Esophagus squamous epithelium (tissue), 5 donors: ENCODE measurements at places on chromosomes 7 and 10.

GRCh38 chr7:142897691-142898090 is 12.1 kb upstream of the TRPV6 start:
- no peak for DNase-seq

DNA sequence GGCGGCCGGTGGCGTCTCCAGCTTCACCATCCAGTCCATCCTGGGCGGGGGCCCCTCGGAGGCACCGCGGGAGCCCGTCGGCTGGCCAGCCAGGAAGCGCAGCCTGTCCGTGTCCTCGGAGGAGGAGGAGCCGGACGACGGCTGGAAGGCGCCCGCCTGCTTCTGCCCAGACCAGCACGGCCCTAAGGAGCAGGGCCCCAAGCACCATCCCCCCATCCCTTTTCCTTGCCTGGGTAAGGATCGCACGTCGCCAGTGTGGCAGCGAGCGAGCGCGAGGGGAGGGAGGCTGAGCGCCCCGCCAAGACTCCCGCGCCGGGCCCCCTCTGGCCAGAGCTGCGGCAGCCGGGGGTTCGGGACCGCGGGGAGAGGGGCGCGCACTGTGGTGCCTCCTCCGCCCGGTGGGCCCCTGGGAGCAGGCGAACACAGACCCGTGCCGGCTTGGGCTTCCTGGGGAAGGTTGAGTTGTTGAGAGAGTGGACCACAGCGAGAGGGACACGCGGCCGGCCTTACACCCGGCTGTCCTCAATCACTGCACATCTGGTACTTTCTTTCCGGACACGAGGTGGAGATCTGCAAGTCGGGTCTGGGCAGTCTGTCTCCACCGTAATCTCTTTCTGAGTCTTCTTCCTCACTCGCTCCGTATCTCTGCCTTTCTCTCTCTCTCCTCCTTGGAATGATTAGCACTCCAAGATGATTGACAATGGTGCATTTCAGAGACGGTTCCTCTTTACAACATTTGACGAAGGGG is 652 bp downstream of the HMX2 start:
- DNase-seq = no peak

GRCh38 chr10:78435484-78436221 is 402.0 kb downstream of the RPS24 start:
- no peak for DNase-seq

- no peak for DNase-seq
Observed at GRCh38 chr7:39603924-39604323, 19.4 kb upstream of the RALA start.

DNA sequence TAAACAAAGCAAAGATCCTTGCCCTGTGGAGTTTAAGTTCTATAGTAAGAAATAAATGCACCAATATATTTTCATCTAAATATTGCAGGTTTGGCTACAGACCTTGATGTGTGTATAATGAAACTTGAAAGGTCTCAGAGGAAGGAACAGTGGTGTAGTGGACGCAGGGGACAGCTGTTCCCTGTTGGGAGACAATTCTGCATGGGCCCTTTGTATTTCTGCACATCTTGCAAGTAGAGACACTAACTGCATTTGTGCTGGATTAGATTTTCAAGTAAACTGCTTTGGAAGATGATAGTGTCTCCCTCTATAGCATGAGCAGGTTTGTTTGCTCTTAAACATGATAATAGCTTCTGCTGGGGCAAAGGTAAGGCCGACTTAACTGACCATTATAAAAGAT is 57.5 kb upstream of the FAM133B start:
- DNase-seq = no peak

DNA sequence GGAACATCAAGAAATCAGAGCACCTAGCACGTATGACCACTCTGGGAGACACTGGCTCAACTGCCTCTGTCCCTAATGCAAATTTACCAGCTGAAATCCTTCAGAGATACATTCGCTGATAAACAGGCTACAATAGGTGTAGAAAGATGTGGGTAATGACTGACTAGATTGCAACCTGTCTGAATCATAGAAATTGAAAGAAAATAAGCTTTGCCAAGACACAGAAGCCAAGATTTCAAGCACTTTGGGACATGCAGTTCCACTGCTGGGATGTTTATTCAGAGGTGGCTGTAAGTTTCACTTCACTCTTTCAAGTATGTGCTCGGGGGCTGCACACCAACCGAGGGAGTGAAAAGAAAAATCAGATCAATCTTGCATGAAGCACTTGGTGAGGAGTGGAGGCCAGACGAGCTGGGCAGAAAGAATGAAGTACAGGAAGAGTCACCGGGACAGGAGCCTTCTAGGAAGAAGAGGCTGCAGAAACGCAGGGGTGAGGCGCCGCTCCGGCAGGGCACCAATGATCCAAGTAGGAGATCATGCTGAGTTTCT is 276.7 kb downstream of the PARD3 start:
- no peak for DNase-seq

DNA sequence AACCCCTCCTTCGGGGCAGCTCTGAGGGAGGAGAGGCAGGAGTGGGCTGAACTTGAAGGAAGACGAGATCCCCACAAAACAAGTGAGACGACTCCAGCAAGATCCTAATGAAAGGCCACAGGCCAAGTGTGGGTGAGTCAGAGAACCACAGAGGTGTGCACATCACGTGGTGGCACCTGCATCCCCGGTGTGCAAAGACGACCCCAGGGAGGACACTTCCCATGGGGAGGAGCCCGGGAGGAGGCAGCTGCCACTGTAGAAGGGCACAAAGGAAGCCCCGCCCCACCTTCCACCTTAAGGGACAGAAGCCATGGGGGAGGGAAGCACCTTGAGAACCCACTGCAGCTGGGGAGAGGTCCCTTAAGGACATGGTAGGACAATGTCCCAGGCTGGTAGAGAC is 45.7 kb downstream of the ESYT2 start:
- DNase-seq = no peak

DNA sequence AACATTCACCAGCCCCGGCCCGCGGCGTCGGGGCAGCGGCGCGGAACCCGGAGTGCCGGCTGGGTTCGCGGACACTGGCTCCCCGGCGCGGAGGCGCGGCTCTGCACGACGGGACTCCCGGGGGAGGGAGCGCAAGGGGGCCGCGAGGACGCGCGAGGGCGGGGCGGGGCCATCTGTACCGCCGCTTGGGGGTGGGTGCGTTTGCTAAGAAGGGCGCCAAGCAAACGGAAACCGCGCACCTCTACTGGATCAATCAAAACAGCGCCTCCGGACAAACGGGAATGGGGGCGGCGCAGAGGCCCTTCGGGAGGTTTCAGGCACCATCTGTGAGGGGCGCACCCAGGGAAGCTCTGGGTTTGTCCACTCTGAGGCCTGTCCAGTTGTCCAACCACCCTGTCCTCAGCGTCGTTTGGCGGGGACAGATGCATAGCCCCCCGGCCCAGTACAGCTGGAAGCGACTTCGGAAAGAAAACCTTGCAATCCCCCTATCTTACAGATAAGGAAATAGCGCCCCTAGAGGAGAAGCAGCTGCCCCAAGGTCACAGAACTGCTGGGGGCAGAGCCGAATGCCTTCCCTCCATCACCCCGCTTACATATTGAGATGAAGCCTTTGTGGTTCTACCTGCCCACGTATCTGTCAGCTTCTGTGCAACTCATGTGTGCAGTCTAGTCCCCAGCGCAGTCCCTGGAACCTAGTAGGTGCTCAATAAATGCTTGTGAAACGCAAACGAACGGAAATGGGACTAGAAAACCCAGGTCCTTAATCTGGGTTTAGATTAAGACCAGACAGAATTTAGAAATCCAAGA is 10.7 kb upstream of the SLIT1 start:
- DNase-seq = no peak

- DNase-seq = no peak
Observed at GRCh38 chr7:144670218-144670617, 165.6 kb downstream of the TPK1 start.

GRCh38 chr7:68200051-68200670 is 1203.5 kb downstream of the TYW1 start:
- no peak for DNase-seq

DNA sequence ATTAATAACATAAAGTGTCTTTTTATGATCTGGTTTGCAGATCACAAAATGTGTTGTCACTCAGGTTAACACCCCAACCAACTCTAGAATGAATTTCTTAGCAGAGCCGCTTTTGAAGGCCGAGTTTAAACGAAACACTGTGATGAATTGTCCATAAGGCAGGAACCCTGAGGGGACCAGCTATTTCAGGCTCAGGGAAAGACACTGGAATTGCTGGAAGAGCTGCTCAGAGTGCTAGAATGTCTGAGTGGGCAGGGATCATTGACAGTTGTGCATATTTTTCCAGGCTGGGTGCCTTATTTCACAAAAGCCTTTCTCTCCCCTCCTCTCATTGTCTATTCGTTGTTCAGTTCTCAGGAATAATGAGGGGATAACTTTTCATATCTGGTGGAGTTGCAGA is 68.7 kb upstream of the PRKG1 start:
- DNase-seq = no peak

DNA sequence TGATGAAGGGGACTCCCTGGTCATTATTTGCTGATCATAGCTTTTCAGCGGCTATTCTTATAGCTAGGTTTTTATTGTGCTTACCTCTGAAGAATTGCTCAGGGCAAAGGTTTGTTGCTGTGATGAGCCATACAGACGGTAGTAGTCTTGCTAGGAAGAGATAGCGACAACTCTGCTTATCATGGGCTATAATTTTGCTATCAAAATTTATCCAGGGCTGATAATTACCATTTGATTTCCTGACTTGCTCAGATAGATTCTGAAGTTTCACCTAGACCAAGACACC is 103.9 kb downstream of the CFAP58 start:
- DNase-seq = no peak

GRCh38 chr10:18738835-18739234 is 79.6 kb downstream of the ARL5B start:
- DNase-seq = no peak

- DNase-seq = no peak
Observed at GRCh38 chr10:69655124-69655867, 25.2 kb downstream of the FAM241B start.

- no peak for DNase-seq
Observed at GRCh38 chr10:32909456-32909855, 48.6 kb downstream of the ITGB1 start.

- no peak for DNase-seq
Observed at GRCh38 chr7:38903057-38903456, 5.9 kb downstream of the VPS41 start.

GRCh38 chr7:46746695-46747687 is 825.9 kb upstream of the IGFBP3 start:
- no peak for DNase-seq

- no peak for DNase-seq
Observed at GRCh38 chr7:29564496-29565223, 1.0 kb downstream of the PRR15 start.

GRCh38 chr10:63105225-63106110 is 27.7 kb upstream of the NRBF2 start:
- no peak for DNase-seq

GRCh38 chr7:98911916-98912315 is 33.6 kb downstream of the TRRAP start:
- no peak for DNase-seq

DNA sequence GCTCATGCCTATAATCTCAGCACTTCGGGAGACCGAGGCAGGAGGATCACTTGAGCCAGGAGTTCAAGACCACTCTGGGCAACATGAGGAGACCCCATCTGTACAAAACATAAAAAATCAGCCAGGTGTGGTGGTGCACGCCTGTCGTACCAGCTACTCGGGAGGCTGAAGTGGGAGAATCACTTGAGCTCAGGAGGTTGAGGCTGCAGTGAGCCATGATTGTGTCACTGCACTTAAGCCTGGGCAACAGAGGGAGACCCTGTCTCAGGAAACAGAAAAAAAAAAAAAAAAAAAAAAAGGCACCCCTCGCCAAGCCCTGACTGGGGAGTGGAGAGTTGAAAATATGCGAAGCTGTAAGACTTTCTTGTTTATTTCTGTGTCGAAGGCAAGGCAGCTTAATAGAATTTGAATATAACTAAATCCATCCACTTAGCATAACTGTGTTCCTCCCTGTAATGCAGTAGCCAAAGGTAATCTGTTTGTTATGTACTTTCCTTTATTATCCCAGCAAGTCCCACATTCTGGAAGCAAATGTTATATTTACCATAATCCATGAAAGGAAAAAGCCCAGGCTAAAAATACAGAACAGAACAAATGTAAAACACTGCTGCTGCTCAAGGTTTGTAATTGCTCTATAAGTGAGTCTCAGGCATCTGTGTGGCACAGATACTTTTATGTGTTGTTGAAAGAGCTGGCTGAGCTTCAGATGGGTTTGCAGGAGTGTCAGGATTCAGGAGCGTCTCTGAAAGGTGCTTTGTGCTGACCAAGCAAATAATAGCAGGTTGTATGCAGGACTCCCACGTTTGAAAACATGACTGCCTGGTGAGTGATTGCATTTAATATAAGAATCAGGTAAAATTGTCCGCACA is 127.2 kb downstream of the CELF2 start:
- no peak for DNase-seq

GRCh38 chr7:28478656-28479055 is 66.3 kb downstream of the CREB5 start:
- no peak for DNase-seq

- DNase-seq = no peak
Observed at GRCh38 chr10:90967865-90968264, 47.0 kb upstream of the ANKRD1 start.

- DNase-seq = no peak
Observed at GRCh38 chr10:116112232-116113231, 160.5 kb downstream of the GFRA1 start.

DNA sequence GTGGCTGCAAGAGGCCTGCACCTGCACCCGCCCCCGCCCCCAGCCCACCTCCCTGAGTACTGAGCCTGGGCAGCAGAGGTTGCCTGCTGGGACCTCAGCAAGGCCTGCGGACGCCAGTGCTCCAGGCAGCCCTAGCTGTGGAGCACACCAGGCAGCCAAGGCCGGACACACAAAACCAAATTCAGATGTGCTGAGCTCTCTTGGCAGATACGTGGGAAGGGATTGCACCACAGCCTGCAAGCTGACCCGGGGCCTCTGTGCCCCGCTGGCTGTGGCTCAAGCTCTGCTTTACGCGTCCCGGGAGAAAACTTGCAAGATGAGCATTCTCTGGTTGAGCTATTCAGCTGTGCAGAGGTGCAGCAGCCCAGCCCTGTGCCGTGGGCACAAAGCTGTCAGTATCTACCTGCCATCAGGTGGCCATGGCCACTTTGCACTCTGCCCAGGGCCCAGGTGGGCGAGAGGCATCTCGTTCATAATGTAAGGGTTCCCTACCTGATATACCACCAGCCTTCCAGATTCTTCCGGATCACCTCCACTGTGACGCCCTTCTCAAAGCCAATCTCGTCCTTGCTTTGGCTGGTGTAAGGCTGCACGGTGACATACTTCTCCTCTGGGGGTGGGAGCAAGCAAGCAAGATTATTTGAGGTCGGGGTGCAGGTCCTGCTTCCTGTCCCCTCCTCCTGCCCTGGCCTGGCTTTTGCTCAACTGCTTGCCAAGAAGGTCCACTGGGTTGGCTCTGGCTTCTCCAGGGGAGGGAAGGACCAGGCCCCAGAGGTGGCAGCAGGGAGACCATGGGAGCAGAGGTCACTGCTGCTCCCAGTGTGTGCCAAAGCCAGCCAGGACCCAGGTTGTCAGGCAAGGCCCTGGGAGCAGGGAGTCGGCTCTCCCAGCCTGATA is 123.4 kb downstream of the NEURL1 start:
- DNase-seq = no peak

GRCh38 chr10:36441557-36441956 is 683.8 kb upstream of the ANKRD30A start:
- DNase-seq = no peak

- no peak for DNase-seq
Observed at GRCh38 chr7:100372256-100372655, 1.0 kb upstream of the PILRA start.
